Stimulated activated CD4-positive, alpha-beta T cell treated with anti-CD3 and anti-CD28 coated beads, Interleukin-15, amount 100 ng/mL, for 1 hour (primary cell): ENCODE measurements at places on chromosomes 3 and 15.

GRCh38 chr15:88982304-88982945 is 69.2 kb upstream of the MFGE8 start:
- no peak for DNase-seq

DNA sequence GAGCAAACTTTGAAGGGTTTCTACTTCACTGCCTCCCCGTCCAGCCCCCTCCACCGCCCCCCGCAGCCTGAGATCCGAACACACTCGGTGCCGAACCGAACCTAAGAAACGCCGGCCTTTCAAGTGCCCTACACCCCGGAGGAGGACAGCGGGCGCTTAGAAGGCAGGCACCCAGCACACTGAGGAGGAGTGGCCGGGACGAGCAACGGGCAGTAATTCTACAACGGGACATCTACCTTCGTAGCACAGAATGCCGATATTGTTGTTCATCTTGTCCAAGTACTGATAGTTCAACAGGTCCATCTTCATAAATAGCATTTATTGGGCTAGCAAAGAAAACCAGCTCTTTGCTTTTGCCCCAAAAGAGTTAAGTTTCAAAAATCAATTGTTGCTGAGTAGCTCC is 513 bp downstream of the VGLL4 start:
- DNase-seq: no peak

GRCh38 chr3:100086401-100086800 is 27.9 kb downstream of the FILIP1L start:
- DNase-seq: no peak

- DNase-seq: no peak
Observed at GRCh38 chr3:108041253-108041652, 49.6 kb downstream of the CD47 start.

- no peak for DNase-seq
Observed at GRCh38 chr3:160057331-160057730, 68.7 kb downstream of the IL12A start.

GRCh38 chr15:29392358-29392757 is 122.7 kb upstream of the NSMCE3 start:
- DNase-seq: no peak

GRCh38 chr15:69852482-69852881 is 245.2 kb downstream of the TLE3 start:
- no peak for DNase-seq

GRCh38 chr3:172273378-172273777 is 174.9 kb downstream of the GHSR start:
- DNase-seq: no peak

GRCh38 chr3:52218026-52218425 is 7.4 kb downstream of the TLR9 start:
- no peak for DNase-seq

- DNase-seq: no peak
Observed at GRCh38 chr15:52326756-52327155, 31.2 kb upstream of the MYO5C start.

DNA sequence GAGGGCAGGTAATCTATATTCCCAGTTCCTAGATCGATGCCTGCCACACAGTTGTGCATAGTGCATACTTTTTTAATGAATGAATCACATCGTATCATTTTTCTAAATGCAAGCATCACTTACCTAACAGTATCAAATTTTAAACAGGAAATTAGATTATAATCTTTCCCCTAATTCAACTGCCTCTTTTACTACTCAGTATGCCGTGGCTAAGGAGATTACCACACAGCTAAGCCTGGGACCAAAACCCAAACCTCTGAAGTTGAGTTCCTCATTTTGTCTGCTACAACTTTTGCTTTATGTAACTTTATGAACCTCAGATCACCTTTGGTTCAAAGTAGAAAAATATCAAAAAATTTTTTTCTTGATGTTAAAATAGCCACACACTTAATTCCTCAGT is 53.2 kb upstream of the FNDC3B start:
- DNase-seq: no peak

GRCh38 chr3:4766716-4767499 is 212.3 kb upstream of the BHLHE40 start:
- no peak for DNase-seq
